ENCODE measurements at places on chromosomes 13 and 19.

DNA sequence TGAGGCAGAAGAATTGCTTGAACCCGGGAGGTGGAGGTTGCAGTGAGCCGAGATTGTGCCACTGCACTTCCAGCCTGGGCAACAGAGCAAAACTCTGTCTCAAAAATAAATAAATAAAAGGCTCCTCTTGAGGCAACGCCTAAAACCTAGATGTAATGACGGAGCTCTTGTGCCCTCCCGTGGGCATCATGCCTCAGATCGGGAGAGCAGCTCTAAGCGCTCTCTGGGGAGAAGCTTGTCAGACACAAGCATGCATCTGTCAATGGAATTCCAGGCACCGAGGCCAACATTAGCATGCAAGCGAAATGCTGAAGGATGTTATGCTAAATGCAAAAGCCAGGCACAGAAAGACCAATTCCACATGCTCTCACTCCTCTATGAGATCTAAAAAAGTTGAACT lies 45.6 kb upstream of the MRI1 start:
- DNase-seq, result no peak

- no peak for DNase-seq
Observed at GRCh38 chr19:18223860-18224524, 2.2 kb downstream of the PDE4C start.

GRCh38 chr19:30288911-30289310 lies 83.3 kb upstream of the ZNF536 start:
- DNase-seq, result no peak

DNA sequence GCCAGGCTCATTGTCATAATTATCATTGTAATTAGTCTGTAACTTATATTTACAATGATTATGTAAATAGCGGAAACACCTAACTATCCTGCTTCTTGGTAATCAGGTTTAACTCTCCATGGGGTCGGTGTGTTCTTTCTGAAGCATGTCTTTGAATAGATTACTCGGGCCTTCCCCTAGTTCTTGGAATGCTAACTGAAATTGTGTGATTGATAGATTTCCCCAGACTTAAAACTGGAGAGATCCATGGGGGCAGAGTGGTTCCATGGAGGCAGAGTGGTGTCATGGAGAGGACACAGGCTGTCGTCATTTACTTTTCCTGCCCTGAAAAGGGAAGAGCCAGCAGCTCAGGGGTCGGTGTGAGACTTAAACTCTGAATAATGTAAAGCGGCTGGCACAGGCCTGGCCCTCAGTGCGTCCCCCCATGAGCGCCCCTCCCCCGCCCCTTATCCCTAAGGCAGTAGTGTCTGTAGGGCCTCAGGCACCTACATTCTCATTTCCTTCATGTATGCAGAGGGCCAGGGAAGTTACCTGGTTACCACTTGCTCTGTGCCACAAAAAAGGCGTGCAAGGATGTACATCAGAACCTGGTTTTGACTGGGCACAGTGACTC lies 225.1 kb downstream of the TM9SF2 start:
- no peak for DNase-seq

DNA sequence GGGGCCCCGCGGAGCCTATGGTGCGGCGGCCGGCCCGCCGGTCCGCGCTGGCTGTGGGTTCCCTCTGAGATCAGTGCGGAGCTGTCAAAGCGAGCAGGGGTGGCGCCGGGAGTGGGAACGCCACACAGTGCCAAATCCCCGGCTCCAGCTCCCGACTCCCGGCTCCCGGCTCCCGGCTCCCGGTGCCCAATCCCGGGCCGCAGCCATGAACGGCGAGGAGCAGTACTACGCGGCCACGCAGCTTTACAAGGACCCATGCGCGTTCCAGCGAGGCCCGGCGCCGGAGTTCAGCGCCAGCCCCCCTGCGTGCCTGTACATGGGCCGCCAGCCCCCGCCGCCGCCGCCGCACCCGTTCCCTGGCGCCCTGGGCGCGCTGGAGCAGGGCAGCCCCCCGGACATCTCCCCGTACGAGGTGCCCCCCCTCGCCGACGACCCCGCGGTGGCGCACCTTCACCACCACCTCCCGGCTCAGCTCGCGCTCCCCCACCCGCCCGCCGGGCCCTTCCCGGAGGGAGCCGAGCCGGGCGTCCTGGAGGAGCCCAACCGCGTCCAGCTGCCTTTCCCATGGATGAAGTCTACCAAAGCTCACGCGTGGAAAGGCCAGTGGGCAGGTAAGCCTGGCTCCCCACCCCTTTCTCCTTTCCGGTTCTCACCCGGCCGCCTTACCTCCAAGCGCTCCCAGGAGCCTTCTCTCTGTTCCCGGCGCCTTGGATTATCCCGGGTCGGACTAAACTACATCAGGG lies at the start of gene PDX1:
TSS of gene PDX1 (plus strand) at position 67 of the 743 bp plus-strand sequence. CDS start at position 206, 139 bp downstream.
- DNase-seq, result no peak

GRCh38 chr19:1274852-1275259 lies 474 bp upstream of the FAM174C start:
- no peak for DNase-seq

- no peak for DNase-seq
Observed at GRCh38 chr19:9058905-9059667, 27.8 kb upstream of the OR1M1 start.

Measured in D721Med (cell line).